Activated CD8-positive, alpha-beta T cell treated with anti-CD3 and anti-CD28 coated beads, Interleukin-2, amount 10 ng/mL, durations not matched to agents 7 days and 5 days (primary cell): ENCODE measurements at places on chromosomes 4 and X.

GRCh38 chr4:151291485-151291884, 14.5 kb downstream of the PRSS48 start:
- DNase-seq = no peak

DNA sequence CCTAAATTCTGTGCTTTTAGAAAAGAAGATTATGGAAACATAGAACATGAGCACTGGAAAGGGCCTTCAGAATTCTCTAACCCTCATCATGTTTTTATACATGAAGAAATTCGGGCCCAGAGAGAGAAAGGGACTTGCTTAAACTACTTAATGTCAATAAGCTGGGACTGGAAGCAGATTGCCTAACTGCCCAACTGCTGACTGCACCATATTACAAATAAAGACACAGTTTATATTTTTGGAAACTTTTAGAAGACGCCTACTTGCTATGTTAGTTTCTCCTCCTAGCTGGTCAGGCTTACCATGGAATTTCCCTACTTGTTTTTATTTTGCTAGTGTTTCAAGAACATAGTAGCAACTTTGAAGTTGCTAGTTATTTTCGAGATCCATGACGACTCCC, 47.1 kb downstream of the SLC9A6 start:
- no peak for DNase-seq

DNA sequence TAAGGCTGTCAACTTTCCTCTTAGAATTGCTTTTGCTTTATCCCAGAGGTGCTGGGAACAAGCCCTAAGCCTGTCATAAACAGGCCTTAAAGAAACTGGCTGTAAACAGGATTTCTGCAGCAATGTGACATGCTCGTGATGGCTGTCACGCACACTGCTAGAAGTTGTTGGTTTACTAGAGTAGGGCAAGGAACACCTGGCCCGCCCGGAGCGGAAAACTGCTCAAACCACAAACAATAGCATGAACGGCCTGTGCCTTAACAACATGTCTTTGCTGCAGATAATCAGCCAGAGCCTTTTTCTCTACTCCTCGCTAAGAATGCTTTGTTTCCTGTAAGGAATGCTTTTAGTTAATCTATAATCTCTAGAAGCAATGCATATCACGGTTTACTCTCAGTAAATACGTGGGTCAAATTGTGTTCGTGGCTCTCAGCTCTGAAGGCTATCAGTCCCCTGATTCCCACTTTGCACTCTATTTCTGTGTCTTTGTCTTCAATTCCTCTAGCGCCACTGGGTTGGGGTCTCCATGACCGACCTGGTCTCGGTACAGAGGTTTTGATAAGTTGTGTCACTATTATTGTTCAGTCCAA, 318.3 kb downstream of the GLUD2 start:
- DNase-seq = no peak

- DNase-seq = no peak
Observed at GRCh38 chr4:181897935-181898334, 345.3 kb upstream of the TENM3 start.

- no peak for DNase-seq
Observed at GRCh38 chr4:38097818-38098217, 137.6 kb downstream of the PTTG2 start.

DNA sequence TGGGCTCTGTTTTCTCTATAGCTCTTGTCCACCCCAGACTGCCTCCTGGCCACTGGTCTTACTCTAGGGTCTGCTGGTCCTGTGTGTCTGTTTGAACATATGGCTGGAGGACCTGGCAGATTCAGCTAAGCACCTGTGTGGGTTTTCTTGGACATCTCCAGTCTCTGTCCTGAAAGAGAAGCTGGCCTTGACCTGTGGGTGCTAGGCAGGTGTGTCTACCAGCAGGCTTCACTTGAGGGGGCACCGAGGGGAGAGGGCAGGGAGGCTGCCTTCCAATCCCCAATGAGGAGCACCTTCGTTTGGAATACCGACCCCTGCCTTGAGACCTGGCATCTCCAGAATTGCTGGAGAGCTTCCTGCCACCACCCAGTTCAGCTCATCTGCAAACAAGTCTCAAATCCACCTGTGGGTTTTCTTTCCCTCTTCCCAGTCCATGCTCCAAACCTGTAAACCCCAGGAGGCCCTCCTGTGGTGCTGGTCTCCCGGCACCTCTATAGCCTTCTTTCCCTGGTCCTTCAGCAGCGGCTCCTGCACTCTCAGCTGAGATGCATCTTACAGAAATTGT, 45.2 kb downstream of the HTRA3 start:
- DNase-seq = no peak

- DNase-seq = no peak
Observed at GRCh38 chr4:79682161-79682560, 274.1 kb upstream of the GK2 start.

DNA sequence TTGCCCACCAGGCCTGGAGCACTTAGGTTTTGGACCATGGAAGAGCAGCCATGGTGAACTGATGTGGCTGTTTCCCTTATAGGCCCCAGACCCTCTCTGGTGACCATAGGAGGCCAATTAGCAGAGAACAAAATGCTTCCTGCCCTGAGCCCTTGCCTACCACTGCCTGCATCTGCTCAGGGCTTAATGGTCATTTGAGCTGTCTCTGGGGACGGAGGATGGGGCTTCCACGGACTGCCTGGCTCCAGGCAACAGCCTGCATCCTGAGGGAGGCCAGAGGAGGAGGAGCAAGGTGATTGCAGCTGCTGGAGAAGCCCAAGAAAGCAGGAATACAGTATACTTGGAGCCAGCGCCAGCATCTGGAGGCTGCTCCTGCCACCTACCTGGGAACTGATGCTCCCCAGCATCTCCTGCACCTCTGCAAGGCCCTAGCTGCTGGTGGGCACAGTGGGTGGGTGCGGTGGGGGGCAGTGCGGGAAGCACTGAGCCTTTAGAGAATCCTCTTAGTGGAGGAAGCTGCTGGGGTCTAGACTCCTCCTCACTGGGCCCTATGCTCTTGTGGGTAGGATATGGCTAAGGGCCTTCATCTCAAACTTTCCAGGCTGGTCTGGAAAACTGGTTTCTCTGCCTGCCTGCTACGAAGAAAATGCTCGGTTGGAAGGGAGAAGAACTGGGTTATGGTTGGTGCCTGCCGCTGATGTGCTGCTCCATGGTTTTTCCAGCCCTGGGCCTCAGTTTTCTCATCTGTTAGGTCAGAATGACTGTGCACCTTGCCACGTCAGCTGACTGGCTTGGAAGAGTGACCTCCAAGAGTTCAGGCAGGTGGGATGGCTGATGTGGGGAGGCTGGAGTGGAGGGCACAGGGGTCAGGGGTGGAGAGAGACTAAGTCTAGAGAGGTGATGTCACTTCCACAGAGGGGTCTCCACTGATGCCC, 158.8 kb upstream of the PJA1 start:
- no peak for DNase-seq

DNA sequence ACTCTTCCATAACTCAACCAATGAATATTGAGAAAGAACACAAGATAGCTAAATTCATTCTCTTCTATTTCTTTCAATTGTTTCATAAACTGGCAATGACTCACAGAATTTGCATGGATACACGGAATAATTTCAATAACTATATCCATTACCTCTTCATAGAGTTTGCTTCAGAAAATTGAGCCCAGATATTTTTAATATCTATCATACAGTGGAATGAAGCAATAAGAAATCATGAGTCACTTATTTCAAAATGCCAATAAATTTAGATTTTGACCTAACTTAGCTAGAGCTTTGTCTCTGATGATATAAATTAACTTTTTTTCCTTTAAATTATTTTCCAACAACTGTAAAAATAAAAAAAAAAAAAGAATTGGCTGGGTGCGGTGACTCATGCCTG, 22.2 kb upstream of the MANBA start:
- DNase-seq = no peak

DNA sequence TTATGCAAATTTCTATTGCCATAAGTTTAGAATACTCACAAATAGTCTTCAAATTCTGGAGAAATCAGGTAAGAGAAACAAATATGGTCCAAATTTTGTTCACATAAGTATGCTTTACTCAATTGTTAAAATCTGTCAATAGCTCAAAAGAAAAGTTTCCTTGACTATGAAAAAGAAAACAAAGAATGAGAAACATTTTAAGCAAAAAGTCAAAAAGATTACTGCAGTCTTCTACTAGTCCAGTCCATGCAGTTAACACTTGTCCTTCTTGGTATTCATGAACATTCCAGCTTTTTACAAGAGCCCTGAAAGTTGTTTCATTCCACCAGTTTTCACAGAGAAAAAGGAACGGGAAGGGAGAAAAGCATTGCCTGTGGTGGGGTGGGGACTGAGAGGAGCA, 54.7 kb upstream of the ZXDA start:
- no peak for DNase-seq

- DNase-seq = no peak
Observed at GRCh38 chr4:151443752-151444151, 34.8 kb downstream of the FHIP1A start.
